CD4-positive, alpha-beta T cell treated with Interleukin-17A for 1 hour (primary cell): ENCODE measurements at places on chromosomes 12 and 14.

GRCh38 chr14:66032800-66033199 lies 453.4 kb upstream of the CCDC196 start:
- DNase-seq: no peak

DNA sequence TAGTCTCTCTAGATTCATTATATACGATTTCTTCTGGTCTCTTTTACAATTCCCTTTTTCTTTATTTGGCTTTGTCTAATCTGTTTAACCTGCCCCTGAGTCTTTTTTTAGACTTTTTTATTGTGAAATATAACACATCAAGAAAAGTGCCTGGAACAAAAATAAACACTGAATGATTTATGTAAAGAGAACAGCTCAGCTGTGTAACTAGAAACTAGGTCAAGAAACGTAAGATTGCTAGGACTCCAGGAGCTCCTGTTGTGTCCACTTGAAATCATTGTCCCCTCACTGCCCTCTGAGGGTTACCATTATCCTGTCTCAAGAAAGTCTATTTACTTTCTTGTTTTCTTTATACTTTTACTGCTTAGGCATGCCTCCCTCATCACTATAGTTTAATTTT lies 23.1 kb downstream of the EXD2 start:
- DNase-seq: no peak

- DNase-seq: peak; percentile 33
Observed at GRCh38 chr14:105492971-105493871, 2.2 kb downstream of the TEDC1 start.

- no peak for DNase-seq
Observed at GRCh38 chr14:62076825-62077605, 314.8 kb downstream of the SNAPC1 start.

DNA sequence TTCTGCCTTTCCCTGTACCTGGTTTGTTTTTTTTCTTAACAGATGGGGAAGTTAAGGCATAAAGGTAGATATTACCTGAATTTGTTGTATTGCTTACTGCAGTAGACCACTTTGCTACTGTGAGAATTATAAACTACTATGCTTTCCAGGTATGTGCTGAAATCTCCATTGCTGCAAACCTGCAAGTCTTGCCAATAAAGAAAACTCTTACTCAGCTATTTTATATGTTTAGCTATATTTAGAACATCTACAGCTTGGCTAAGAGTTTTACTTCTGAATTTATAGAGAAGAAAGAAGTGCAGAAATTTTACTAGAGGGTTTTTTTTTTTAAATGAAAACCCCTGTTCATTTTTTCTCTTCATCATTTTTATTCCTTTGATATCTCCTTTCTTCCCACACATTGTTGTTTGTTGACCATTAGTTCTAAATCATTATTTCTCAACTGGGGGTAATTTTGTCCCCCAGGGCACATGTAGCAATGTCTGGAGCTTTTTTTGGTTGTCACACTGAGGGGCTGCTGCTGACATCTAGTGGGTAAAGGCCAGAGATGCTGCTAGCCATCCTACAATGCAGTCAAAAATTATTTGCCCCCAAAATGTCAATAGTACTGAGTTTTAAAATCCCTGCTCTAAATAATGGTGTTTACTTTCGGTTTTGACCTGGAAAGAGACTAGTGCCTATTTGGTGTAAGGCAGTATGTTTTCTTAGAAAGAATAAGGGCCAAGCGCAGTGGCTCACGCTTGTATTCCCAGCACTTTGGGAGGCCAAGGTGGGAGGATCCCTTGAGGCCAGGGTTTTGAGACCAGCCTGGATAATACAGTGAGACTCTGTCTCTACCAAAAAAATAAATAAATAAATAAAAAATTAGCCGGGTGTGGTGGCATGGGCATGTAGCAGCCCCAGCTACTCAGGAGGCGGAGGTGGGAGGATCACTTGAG lies 48.6 kb downstream of the PCNX1 start:
- DNase-seq: peak; percentile 72

GRCh38 chr12:32254260-32254956 lies 144.9 kb upstream of the FGD4 start:
- no peak for DNase-seq

GRCh38 chr12:19003141-19003540 lies 126.4 kb upstream of the PLEKHA5 start:
- DNase-seq: no peak

GRCh38 chr14:90517076-90517841 lies 120.4 kb downstream of the CALM1 start:
- DNase-seq: no peak

- no peak for DNase-seq
Observed at GRCh38 chr14:56817396-56817921, 7.2 kb upstream of the OTX2 start.

DNA sequence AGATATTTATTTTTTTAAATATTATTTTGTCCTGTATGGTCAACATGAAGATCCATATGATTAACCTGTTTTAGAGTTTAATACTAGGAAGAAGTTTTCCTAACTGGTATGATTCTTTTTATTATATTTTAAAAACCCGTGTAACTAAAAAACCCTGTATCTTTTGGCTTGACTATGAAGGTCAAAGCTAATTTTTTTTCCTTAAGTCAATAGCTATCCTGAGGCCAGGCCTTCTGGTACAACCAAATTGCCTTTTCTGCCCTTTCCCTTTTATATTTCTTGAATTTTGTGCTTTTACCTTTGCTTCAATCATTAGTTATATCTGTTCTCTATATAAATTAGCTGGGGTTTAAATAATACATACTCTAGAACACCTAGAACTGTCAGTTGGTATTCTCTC lies 30.6 kb upstream of the CCDC91 start:
- DNase-seq: no peak

DNA sequence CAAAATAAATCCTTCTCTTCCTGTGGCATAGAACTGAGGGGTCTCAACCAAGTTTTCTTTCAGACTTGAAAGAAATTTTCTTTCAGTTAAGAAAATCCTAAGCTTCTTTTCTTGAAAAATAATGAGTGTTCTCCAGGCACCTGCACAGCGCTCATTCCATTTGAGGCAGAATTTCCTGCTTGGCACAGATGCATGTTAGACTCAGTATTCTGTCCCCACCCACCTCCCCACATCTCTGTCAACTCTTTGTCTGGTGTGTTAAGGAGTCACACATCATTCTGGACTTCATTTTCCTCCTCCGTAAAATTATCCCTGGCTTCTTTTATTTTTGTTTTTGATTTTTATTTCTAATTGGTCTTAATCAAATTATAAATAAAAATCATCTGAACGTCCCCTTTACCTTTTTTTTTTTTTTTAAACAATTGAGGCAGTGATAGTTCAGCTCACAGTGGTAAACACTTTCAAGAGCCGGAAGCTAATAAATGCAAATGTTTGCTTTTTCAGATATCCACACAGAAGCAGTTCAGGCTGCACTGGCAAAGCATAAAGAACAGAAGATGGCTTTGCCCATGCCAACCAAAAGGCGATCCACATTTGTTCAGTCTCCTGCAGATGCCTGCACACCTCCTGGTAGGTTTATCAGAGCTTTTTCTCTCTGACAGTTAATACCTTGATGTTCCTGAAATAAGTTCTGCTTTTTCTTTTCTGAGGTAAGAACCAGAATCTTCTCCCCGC lies 104.0 kb upstream of the ATF1 start:
- no peak for DNase-seq

DNA sequence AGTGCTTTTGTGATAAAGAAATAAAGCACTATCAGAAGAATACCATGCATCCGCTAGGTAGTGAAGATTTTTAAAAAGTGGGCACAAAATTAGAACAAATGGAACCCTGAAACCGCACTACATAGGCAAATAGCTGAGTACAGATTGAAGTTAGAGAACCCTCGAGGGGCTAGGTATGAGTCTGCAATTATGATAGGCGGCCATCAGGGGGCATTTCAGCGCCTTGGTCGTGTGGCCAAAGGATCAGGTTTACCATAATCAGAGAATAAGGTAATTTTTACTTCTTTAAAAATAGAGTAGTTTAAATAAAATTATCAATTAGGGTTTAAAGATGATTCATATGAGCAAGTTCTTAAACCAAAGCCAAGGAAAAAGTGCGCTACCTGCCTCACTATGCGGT lies 129.8 kb downstream of the TMX1 start:
- DNase-seq: peak; percentile 2

DNA sequence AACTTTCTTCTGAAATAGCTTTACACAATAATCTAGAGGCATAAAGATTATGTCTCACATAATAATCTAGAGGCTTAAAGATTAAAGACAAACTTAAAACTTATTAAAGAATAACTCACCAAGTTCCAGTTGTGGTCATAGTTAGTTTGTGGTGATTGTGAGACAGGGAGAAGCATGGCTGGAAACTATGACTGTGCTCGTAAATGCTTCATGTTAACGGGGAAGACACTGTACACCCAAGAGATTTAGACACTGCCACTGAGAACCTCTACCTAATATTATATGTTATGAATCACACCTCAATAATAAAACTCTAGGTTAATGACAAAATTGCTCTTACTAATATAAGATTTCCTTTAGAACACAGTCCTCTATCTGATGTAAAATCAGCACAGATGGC lies 541.6 kb downstream of the TMEM121 start:
- DNase-seq: no peak

- no peak for DNase-seq
Observed at GRCh38 chr12:7872566-7873319, at the start of gene SLC2A14. Gene SLC2A14 (minus strand): TSS chr12:7872915. CDS start chr12:7869880, 3,035 bp downstream.

- DNase-seq: no peak
Observed at GRCh38 chr12:6662602-6662905, 365 bp downstream of the ING4 start.

GRCh38 chr12:15274561-15274967 lies 47.7 kb upstream of the PTPRO start:
- DNase-seq: no peak

- no peak for DNase-seq
Observed at GRCh38 chr12:29398495-29398894, 17.5 kb upstream of the ERGIC2 start.

- no peak for DNase-seq
Observed at GRCh38 chr12:75883241-75883640, 148.3 kb downstream of the PHLDA1 start.

DNA sequence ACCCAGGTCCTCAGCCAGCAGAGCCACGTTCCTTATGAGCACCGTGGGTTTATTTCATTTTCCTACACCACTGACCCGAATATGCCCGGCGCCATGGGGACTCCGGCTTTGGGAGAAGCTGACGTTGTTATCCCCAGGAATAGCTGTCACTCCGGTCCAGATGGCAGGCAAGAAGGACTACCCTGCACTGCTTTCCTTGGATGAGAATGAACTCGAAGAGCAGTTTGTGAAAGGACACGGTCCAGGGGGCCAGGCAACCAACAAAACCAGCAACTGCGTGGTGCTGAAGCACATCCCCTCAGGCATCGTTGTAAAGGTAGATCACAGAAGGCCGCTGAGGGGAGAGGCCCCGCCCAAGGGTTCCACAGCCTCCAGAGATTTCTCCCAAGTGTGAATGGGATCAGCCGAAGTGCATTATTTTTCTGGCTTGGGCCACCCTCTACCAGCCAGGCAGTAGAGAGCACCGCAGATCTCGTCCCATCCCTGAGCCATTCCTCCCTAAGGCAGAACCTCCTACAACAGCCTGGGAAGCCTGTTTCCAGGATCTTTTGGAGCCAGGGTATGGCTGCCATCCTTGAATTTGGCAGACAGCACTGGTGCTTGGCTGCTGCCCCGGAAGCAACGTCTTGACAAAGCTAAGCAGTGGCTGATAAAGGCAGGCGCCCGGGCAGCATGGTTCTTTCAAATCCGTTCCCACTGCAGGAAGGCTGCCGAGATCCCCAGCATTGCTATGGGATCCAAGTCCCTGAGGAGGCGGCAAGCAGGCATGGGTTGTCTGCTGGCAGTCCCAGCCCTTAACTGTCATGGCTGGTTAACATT lies 17.8 kb downstream of the CDK2AP1 start:
- DNase-seq: no peak

- no peak for DNase-seq
Observed at GRCh38 chr12:33455096-33455495, 15.5 kb upstream of the SYT10 start.

- DNase-seq: no peak
Observed at GRCh38 chr12:116731801-116732200, 6.1 kb downstream of the SPRING1 start.
